ENCODE measurements at places on chromosomes 5 and 9. TPM values are rescaled to one million over a fixed set of nuclear protein-coding genes. Genes with fewer than 3 reads are reported as not detected.

- DNase-seq: no peak
- no peaks in the 10 kb centered on the region for H3K4me1 ChIP-seq
- H3K27ac ChIP-seq: no peak overlapping the region
- H3K4me3 ChIP-seq: no peak overlapping the region
Measured at GRCh38 chr5:14882658-14883580, 11.3 kb upstream of the ANKH start.

SHISAL2B gene
- total RNA-seq: 0.74 TPM

- no peaks in the 10 kb centered on the region for H3K27me3 ChIP-seq
- H3K36me3 ChIP-seq: no peaks in the 10 kb centered on the region
- H3K27ac ChIP-seq: no peak overlapping the region
Measured at GRCh38 chr5:5726401-5726800, 303.9 kb downstream of the ICE1 start.

DNA sequence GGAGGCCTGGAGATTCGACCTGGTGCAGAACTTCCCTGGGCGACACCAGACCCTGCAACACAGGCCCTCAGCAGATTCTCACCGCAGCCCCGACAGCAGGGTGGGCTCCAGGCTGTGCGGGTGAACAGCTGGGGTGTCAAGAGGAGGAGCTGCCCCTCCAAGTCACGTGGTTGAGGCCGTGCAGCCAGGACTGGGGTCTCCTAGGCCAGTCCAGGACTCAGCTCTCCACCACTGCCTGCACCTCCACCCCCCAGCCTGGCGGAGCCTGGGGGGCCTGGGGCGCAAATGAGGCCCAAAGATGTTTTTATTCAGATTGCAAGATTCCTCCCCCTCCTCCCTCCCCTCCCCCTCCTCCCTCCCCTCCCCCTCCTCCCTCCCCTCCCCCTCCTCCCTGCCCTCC lies 9.2 kb upstream of the AGPAT2 start:
- no peak overlapping the region for H3K27ac ChIP-seq
- H3K4me1 ChIP-seq: no peaks in the 10 kb centered on the region
- no peak overlapping the region for H3K4me3 ChIP-seq
- H3K27me3 ChIP-seq: no peaks in the 10 kb centered on the region
- no peak for DNase-seq
- H3K36me3 ChIP-seq: no peaks in the 10 kb centered on the region

ADAMTSL1 gene
- 12.3 TPM for total RNA-seq

All from testis (tissue), 5 donors.